ENCODE measurements at places on chromosomes 7 and 10.

GRCh38 chr10:89367529-89367928 lies 10.3 kb upstream of the IFIT1B start:
- peak; percentile 24 for DNase-seq

- DNase-seq: no peak
These were observed 119.8 kb downstream of the CACNA2D1 start for GRCh38 chr7:82323806-82324205.

GRCh38 chr7:33720870-33721269 lies 184.5 kb upstream of the BMPER start:
- DNase-seq: no peak

- no peak for DNase-seq
These were observed 7.6 kb upstream of the TMEM236 start for GRCh38 chr10:17744341-17744861.

All from effector memory CD8-positive, alpha-beta T cell (primary cell).